Stimulated activated CD4-positive, alpha-beta T cell treated with anti-CD3 and anti-CD28 coated beads, Interleukin-1b, Interleukin-23, amount 100 ng/mL, for 4 hours (primary cell): ENCODE measurements at places on chromosomes 1 and 21.

- no peak for DNase-seq
Measured at GRCh38 chr1:202152399-202152798, 7.9 kb upstream of the ARL8A start.

GRCh38 chr1:226988334-226988666 is 48.2 kb downstream of the COQ8A start:
- DNase-seq, result no peak

DNA sequence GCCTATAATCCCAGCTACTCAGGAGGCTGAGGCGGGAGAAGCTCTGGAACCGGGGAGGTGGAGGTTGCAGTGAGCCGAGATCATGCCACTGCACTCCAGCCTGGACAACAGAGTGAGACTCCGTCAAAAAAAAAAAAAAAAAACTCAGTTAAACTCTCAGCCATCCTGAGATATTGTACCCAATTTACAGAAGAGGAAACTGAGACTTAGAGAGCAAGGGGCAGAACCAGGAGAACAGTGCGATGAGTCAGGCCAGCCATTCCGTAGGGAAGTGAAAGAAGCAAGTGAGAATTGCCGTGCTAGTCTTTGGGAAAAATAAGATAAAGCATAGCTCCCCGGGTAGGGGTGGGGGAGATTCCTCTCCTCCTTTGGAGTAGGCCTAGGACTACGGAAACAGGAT is 69.7 kb downstream of the SETD4 start:
- no peak for DNase-seq

GRCh38 chr1:99365141-99365540 is 100.8 kb downstream of the PLPPR4 start:
- no peak for DNase-seq

DNA sequence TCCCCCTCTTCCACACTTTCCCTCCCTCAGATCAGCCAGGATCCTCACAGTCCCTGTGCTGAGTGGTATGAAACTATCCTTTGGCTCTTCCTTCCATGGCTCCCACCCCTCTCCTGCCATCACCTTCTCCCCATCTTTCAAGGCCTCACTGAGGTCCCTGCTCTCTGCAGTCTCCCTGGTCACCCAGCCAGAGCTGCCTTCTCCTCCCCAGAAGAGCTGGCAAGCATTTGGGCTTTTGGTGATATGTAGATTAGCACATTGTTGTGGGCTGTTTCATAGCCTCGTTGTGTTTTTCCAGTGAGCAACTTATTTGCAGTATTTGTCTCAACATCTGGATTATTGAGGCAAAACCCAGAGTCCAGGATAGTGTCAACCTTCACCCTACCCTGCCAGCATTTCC is 2.2 kb downstream of the CSF1 start:
- DNase-seq, result no peak

DNA sequence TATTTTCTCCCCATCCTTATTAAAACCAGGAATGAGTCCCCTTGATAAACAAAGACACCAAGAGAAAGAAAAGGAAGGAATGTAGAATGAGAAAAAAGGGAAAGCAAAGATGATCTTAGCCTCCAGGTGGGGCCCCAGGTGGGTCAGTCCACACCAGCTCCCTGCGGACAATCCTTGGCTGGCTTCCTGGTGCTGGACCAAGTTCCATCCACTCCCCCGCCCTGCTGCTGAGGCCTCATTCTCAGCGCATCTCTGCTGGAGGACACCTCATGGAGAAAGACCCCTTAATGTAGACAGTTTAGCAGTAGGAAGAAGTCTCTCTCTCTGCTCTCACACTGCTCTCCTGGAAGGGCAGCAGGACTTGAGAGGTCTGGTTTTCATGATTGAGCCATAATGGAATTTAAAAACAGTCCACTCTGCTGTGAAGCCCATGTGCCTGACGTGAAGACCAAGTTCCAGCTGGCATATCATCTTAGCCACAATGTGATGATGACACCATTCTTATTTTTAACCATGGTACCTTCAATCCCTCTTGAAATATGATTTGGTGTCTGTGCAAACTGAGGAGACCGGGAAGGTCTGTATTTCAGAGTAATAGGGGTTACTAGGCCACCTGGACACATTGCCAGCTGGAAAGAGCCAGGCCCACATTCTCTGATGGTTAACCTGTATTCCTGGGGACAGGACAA is 83.1 kb downstream of the WLS start:
- no peak for DNase-seq

GRCh38 chr1:157269656-157270375 is 131.6 kb upstream of the ETV3 start:
- no peak for DNase-seq

GRCh38 chr1:2356911-2357845 is 34.2 kb downstream of the MORN1 start:
- DNase-seq, result no peak

DNA sequence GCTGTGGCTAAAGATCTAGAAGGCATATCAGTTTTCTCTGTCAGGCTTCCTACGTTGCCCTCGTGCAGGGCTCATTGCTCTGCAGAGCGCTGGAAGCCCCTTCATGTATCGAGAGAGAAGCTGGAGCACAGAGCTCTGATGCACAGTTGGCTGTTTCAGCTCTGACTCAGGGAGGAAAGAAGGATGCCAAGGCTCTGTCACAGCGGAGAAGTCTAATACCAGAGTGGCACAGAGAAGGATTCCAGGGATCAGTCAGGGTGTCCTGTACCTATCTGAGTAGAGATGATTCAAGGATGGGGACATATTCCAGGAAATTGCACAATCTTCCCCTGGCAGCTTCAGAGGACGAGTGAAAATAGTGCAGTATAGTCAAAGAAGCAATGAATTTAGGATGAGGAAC is 179.2 kb upstream of the FMN2 start:
- no peak for DNase-seq

- DNase-seq, result no peak
Measured at GRCh38 chr1:96465441-96465840, 256.1 kb upstream of the PTBP2 start.

GRCh38 chr1:8938232-8938999 is 7.3 kb upstream of the CA6 start:
- DNase-seq, result no peak

- DNase-seq, result no peak
Measured at GRCh38 chr1:165698761-165699052, 345 bp upstream of the ALDH9A1 start.

- DNase-seq, result peak; percentile 11
Measured at GRCh38 chr1:15849775-15850324, 2.3 kb downstream of the SPEN start.

GRCh38 chr1:105686874-105687690 is 1369.4 kb upstream of the PRMT6 start:
- DNase-seq, result no peak

DNA sequence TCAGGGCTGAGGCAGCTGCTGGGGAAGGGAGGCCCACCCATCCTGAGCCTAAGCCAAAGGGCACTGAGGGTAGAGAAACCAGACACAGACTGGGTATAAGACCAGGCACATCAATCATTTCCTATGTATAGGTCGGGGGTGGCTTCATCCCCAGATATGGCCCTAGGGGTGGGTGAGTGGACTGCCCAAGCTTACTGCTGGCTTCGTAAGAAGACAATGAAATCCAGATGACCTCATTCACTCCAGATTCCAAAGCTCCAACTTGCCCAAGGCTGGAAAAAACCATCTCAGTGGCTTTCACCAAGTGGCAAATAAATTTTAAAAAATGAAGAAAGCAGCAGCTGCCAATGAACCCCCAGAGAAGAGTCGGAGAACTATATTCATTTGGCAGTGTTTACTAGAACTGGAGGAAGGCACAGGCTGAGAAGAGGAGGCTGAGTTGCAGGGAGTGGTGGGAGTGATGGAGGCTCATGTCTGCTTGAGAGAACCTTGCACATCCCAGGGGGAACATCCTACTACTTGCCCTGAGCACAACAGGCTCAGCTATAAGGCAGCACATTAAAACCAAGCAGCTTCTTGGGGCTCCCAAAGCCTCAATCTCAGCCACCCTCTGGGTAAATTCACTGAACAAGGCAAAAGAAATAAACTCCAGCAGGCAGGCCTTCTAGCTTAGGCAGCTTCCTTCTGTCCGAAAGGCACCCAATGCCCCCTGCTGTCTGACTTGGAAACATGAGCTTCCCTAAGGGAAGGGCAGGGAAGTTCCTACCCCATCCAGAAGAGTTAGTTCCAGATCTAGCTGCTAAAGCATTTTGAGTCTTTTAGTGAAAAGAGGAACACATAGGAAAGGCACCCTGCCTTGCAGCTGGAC is 14.1 kb downstream of the PEA15 start:
- DNase-seq, result no peak

GRCh38 chr1:192977089-192977706 is 82.0 kb downstream of the UCHL5 start:
- no peak for DNase-seq
